ENCODE measurements at places on chromosomes 1 and 21.

DNA sequence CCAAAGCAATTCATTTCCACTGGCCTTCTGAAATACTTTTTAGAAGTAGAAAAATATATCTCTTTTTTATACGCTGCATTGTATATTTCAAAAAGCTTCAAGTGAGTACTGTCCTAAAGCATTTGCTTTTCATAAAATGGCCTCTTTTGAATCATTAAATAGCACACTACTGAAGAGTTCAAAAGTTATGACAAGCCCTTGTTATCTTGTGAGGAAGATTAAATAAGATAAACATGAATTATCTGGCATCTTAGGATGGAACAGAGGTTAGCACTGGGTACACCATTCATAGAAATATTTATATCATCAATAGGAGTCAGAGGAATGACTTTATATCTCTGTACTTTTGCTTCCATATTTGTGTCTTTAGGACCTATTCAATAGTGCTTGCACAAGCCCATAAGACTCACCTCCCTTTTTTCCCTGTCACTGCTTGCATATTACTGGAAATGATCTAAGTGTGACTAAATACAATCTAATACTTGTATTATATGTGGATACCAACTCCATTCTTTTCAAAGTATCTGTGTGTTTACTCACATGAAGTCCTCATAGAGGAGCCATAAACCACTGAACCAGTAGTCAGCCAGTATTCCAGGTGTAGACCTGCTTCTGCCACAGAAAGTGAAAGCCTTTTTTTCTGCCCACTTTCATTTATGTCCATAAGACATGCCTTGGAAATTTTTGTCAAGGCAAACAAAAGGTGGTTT lies 274.2 kb upstream of the C1orf105 start:
- no peak for DNase-seq

GRCh38 chr1:982765-983436 lies 1.0 kb upstream of the PERM1 start:
- no peak for DNase-seq

GRCh38 chr1:156089704-156090103 lies 7.4 kb upstream of the MEX3A start:
- no peak for DNase-seq

DNA sequence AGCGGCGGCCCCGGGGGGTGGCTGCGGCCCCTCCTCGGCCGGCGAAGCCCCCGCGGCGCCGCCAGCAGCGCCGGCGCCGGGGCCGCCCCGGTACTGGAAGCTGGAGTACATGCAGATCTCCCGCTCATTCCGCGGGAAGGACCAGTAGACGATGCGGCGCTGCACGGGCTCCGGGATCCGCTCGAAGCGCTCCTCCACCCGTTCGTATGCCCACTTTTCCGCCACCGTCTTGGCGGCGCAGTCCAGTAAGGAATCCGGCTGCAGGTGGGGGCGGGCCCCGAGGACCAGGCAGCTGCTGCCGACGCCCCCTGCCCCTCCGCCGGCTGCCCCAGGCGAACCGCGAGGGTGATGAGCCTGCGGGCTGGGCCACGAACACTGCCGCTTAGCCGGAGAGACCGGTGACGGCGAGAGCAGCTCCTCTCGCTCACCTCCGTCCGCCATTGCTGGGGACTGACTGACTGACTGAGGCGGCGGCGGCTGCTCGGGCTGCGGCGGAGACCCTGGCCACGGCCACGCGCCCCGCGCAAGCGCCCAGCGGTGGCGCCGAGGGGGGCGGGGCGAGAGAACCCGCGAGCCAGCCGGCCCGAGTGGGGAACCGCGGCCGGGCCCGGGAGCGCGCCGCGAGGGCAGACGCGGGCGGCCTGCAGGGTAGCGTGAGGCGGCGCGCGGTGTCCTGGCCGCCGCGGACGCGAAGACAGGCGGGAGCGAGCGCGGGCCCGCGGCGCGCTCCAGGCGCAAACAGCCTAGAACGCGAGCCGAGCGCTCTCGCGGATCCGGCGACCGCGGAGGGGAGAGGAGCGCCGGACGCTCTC lies at the start of gene ZSWIM5:
TSS of gene ZSWIM5 (minus strand) at position 696 of the 812 bp plus-strand sequence. CDS start at position 441, 255 bp downstream.
- DNase-seq, result peak; percentile 32
